D341Med (cell line): ENCODE measurements at places on chromosomes 5 and 9.
A peak's percentile ranks its signal among the peaks of the same experiment; 100 is the strongest.

- DNase-seq = no peak
Measured at GRCh38 chr9:120650352-120650751, 63.9 kb downstream of the MEGF9 start.

GRCh38 chr9:106921341-106921899 lies 58.5 kb downstream of the ZNF462 start:
- DNase-seq = peak; percentile 73

DNA sequence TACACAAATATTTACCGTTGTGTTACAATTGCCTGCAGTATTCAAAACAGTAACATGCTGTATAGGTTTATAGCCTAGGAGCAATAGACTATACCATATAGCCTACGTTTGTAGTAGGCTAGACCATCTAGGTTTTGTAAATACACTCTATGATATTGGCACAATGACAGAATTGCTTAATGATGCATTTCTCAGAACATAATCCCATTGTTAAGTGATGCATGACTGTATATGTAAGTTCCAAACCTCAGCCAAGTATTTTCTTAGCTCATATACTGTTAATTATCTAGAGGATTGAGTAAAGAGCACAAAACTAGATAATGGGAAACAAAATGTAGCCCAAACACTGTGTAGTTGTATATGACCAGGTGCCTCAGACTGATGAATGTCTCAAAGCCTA lies 220.1 kb downstream of the ANXA1 start:
- no peak for DNase-seq

GRCh38 chr5:77426670-77427069 lies 65.4 kb downstream of the WDR41 start:
- DNase-seq = no peak

- no peak for DNase-seq
Measured at GRCh38 chr5:65823204-65823603, 101.2 kb downstream of the NLN start.

DNA sequence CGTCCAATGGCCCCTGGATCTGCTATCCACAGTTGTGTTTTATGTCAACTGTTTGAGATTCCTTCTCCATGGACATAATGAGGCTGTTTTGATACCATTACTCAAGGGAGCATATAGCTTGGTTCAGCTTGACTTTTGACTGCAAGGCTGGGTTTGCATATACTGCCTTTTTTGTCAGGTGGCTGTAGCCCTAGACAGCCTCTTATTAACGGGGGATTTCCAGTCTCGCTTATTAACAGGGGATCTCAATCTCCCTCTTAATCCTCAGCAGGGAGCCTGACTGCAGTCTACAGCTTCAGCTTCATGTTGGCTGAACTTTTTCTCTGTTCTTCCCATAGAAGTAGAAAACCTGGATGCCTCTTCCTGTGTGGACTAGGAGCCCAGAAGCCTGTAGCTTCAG lies 73.7 kb upstream of the TNC start:
- no peak for DNase-seq
